ENCODE measurements at places on chromosomes 6 and 20.

DNA sequence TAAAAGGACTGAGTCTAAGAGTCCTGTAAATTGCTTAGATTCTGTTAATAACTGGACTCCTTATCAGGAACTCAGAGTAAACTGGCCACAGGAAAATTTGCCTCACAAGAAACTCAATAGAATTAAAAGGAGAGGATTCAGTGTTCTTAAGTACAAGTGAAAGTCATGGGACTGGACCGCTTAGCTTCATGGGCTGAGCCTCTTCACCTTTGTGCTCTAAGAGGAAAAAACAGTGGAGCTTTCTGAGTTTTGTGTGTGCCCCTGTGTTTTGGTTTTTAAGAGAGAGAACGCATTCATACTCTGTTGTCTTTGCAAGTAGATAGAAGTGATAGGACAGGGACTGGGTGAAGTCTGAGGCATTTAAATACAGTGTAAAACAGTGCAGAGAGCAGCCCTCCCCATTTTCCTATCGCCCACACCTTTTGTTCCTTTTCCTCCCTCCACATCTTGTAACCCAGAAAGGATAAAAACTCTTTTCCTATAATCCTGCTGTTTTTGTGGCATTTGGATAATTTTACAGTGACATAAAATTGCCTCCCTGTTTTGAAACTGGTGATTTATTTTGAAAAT, 49.6 kb downstream of the FOXO3 start:
- no peak for DNase-seq

GRCh38 chr6:144666781-144667180, 381.6 kb downstream of the UTRN start:
- DNase-seq = no peak

DNA sequence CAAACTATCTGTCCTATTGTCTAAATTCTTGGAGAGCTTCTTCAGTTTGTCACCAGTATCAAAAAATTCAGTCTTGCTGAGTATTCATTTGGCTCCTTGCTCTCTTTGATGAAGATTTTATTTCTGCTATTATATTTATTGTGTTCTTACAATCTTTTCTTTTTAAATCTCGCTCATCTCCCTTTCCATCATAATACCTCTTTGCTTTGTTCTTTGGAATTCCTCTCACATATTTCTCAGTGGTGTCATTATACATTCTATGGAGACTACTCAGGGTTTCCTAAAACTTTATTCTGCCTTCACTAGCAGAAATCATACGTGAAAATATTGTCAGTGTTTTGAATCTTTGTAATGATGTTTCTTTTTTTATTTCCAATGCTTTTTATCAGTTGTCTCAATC, 445.2 kb upstream of the ID4 start:
- no peak for DNase-seq

- no peak for DNase-seq
Observed at GRCh38 chr6:7574500-7574899, 15.5 kb upstream of the SNRNP48 start.

DNA sequence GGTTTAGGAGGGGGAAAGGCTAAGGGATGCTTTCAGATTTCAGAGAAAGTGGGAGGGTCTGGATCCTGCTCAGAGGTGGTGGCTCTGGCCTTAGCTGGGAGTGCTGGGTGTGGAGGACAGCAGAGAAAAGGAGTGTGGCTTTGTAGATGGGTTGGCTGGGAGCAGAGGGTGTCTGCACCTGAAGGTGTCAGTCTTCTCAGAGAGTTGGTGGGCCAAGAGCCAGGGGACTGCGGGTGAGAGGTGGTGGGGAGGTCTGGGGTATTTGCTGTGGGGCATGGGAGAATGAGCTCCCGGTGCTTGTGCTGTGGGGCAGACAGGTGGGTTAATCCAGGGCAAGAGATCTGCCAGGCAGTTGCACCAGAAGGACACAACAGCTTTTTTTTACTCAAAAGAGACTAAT, 67.4 kb downstream of the TOX2 start:
- DNase-seq = no peak

DNA sequence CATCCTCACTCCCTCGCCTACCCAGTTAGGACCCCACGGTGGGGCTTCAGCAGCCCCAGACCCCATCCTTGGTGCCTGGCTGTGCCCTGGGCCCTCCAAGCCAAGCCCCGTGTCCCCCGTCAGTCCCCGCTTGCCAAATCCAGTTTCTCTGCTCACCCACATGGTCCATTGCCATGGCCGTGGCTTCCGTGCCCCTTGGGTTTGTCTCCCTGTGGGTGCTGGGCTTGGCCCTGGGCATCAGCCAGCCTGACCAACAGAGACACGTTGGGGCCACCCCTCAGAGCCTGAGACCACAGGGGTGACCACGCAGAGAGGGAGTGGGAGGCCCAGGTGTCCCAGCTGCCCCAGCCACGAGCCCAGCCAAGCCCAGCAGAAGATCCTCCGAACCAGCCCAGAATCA, 7.7 kb downstream of the SS18L1 start:
- DNase-seq = no peak

GRCh38 chr6:128882560-128882959, 378 bp upstream of the LAMA2 start:
- DNase-seq = no peak

DNA sequence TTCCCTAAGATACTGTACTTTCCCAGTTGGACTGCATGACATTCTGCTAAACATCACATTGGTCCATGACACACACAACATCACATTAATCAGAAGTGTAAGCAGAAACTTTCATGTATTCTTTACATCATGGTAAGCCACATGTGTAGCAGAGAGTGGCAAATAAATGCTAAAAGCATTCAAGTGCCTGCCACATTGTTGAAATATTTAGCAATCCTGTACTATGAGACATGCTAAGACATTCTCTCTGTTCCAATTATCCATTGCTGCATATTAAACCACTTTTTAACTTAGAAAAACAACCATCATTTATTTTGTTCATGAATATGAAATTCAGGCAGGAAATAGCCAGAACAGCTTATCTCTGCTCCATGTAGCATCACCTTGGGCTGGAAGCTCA, 207.7 kb upstream of the GJE1 start:
- DNase-seq = no peak

- DNase-seq = no peak
Observed at GRCh38 chr6:157929765-157930319, 51.8 kb upstream of the SYNJ2 start.

GRCh38 chr20:38872491-38873049, 53.6 kb upstream of the FAM83D start:
- DNase-seq = no peak

- DNase-seq = no peak
Observed at GRCh38 chr6:33766921-33767907, 20.5 kb upstream of the IP6K3 start.

GRCh38 chr6:145332011-145332410, 403.3 kb downstream of the EPM2A start:
- DNase-seq = no peak

- DNase-seq = no peak
Observed at GRCh38 chr6:79042088-79042798, 35.8 kb downstream of the PHIP start.

DNA sequence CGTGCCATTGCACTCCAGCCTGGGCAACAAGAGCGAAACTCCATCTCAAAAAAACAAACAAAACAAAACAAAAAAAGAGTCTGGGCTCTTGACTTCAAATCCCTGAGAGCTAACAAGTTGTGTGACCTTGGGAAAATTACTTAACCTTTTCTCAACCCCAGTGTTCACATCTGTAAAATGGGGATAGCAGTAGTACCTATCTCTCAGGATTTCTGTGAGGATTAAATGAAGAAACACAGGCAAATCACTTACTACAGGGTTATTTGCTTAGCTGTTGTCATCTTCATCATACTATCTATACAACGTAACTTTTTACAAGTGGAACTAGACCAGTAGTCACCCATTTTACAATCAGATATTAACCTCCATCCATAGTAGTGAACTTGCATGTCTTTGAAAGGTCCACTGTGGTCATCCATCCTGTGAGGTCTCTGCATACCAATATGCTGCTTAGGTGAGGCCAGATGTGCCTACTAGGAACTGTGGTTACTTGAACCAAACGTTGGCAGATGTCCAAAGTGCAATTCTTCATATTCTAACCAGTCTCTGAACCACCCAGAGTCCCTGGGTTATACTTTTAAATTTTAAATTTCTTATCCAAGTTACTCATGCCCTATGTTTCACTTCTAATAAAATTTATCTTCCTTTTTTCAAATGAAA, 128.9 kb upstream of the BEND3 start:
- DNase-seq = no peak

GRCh38 chr6:113909224-113909856, 52.2 kb downstream of the MARCKS start:
- peak; percentile 63 for DNase-seq

DNA sequence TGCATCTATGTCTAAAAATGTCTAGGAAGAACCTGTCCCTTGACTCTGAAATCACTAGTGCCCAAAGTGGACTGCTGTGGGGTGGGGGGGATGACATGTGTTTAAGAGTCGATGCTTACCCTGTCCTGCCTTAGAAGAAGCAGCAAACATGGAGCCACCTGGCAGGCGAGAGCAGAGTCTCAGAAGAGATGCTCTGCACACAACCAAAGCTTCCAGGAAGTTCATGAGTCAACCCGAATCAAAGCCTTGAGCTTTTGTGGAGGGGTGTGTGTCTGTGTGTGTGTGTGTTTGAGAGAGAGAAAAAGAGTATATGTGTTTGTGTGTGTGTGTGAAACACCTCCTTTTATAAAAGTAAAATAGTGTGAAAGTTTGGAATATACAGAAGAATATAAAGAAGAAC, 269.9 kb downstream of the ALDH8A1 start:
- no peak for DNase-seq

All from AG04450 (cell line).